Suprapubic skin (tissue), 4 donors: ENCODE measurements at places on chromosomes 4 and X.
A peak's percentile ranks its signal among the peaks of the same experiment; 100 is the strongest.

DNA sequence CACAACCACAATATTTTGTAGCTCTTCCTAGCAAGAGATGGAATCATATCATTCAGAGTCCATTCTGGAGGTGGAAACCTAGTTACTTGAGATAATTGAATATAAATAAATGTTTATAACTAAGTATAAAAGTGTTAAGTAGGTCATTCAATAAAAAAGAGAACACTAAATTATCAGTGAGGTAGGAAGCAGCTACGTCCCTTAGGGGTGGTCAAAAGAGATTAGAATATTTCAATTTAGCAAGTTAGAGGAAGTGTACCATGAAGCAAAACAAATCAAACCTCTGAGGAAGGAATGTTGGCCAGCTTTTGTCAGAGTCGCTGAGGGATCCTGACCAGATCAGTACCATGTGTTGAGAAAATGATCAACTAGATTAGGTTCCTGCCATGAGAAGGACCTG is 38.0 kb downstream of the GK2 start:
- DNase-seq = no peak

DNA sequence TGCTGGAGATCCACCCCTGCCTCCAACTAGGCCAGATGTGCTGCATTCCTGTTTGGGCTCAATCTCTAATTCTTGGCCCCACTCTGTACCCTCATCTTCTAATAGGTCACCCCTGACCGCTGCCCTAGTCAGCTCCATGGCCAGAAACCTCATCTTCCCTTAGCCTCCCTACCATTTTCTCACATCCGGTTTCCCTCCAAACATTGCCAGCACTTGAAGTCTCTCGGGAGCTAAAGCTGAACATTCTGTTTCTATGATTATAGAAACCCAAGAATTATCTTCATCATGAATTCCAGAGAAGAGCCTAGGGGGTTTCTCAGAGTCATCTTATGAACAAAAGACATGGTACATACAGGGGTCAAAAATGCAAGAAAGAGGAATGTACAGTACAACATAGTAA is 179.7 kb downstream of the AMELX start:
- no peak for DNase-seq

DNA sequence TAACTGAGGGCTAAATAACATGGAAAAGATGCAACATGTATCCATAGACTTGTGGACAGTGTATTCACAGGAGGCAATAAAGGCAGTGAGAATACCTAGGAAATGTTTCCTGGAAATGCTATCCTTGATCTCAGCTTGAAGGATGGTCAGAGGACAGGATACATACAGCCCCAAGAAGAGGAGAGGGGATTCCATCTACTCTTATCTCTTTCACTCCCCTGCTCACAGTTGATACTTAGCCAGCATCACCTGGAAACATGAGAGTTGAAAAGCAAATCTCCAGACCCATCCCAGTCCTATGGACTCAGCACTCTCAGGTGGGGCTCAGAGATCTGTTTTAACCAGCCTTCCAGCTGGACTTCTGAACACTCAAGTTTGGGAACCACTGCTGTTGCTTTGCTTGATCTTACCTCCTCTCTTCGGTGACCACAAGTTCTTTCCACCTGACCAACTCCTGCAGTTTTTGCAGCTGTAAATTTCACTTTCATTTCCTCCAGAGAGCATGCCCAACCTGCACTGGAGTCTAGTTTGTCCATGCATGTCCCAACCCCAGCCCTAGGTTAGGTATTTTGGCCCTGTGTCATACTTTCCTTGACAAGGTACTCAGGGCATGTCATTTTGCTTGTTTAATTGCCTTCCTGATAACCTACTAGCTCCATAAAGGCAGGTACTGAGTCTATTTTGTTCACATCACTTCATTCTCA is 10.4 kb downstream of the RELL1 start:
- no peak for DNase-seq

DNA sequence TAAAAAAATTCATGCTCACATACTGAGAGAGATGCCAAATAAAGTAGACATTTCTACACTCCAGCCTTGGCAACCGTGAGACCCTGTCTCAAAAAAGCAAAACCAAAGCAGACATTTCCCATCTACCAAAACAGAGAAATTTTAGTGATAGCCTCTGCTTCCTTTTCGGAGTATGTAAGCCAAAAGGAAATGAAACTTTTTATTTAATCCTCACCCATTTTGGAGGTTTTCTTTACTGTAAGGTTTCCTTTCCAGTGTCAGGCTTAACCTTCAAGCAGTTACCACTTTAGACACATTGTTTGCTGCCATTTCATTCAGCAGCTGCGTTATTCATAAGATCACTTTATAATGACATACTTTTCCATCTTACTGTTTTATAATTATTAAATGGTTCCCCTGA is 15.9 kb downstream of the ADD1 start:
- no peak for DNase-seq

- no peak for DNase-seq
Measured at GRCh38 chrX:7110821-7111276, 36.7 kb upstream of the STS start.

- DNase-seq = no peak
Measured at GRCh38 chrX:65910899-65911298, 129.0 kb downstream of the VSIG4 start.

- no peak for DNase-seq
Measured at GRCh38 chrX:37666516-37666915, 19.1 kb upstream of the XK start.

GRCh38 chr4:113674733-113675132 is 86.8 kb downstream of the CAMK2D start:
- DNase-seq = no peak

DNA sequence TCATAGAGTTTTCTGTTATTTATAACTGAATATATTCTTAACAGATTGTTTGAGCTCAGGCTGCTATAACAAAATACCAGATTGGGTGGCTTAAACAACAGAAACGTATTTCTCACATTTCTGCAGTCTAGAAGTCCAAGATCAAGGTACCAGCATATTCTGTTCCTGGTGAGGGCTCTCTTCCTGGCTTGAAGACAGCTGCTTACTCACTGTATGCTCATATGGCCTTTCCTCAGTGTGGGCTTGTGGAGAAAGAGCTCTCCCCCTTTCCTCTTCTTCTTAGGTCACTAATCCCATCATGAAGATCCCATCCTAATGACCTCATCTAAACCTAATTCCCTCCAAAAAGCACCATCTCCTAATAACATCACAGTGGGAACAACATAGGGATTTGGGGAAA is 117.8 kb downstream of the RASGEF1B start:
- DNase-seq = no peak

- peak; percentile 73 for DNase-seq
Measured at GRCh38 chrX:290476-291166, 9.4 kb downstream of the PLCXD1 start.

DNA sequence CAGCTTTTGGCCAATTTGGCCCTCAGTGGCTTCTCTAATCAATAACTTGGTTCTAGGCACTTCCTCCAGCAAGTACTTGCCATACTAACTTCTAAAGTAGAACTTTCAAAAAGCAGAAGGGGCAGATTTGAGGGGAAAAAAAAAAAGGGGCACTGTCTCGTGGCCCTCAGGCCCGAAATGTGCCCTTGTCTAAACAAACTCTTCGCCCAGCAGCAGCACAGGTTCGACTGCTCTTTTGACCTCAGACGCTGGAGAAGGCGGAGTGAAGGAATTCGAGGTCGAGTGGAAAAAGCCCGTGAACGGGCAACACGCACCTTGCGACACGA is 775 bp downstream of the GRPEL1 start:
- DNase-seq = no peak

GRCh38 chr4:182369211-182369610 is 126.0 kb downstream of the TENM3 start:
- no peak for DNase-seq

DNA sequence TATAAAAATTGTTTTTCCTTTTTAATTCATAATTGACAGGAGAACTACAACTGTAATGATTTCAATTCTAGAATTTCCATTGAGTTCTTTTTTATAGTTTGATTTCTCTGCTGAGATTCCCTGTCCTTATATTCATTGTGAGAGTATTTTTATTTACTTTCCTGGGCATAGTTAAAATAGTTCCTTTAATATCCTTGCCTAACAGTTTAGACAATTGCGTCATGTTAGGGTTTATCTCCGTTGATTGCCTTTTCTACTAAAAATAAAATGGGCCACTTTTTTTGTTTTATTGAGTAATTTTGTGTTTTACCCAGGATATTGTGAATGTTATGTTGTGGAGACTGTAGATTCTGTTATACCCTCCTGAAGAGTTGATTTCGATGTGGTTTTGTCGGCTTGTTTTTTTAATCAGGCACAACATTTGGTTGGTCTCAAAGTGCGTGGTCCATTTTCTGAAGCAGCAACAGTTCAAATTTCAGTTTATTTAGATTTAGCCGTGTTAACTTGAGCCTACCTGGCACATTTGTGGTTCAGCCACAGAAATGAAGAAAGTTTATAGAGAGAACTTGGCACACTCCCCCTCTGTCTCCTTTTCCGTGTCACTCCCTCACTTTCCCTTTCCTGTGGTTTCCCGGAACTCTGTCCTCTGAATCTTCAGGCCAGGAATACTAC is 16.0 kb upstream of the PRRG1 start:
- no peak for DNase-seq

GRCh38 chrX:119784747-119785446 is 6.5 kb downstream of the RPL39 start:
- no peak for DNase-seq

DNA sequence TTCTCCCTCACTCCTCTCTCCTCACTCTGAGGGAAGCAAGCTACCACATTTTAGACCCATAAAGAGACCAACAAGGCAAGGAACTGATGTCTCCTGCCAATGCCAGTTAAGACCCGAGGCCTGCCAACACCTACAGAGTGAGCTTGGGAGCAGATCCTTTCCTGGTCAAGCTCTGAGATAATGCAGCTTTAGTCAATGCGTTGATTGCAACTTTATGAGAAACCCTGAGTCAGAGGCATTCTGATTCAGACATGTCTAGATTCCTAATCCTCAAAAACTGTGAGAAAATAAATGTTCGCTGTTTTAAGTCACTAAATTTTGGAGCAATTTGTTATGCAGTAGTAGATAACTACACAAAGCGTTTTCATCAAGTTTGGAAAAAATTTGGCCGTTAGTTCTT is 115.5 kb downstream of the JADE1 start:
- DNase-seq = no peak

DNA sequence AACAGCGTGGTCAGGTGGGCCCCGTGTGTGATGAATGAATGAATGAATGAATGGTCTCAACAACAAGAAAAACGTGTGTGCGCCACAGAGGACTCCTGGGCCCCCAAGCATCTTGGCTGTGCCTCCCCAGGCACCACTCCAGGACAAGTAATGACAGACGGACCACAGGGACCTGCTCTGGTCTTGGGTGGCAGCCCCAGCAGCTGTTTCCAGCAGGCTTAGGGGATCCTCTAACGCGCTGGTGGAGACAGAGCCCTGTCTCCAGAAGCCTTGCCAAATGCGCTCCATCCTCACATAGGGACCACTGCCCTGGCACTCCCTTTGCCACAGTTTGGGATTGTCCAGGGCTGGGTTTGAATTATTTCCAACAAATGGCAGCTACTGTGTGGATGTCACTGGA is 39.1 kb downstream of the PSAPL1 start:
- DNase-seq = peak; percentile 37

DNA sequence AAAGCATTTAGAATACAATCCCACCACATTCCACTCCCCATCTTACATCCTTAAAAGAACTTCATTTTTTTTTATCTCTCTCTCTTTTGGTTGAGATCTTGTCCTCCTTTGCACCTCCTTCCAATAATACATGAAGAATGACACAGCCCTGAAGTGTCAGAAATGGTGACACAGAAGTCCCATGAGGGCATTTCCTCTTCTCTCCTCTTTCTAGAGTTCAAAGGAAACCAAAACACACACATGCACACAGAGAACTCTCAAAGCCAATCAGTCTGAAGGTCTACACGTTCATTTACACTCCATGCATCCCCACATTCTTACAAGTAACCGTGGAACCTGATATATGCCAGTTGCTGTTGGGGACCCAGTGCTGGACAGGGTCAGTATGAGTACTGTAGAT is 450.7 kb downstream of the HNRNPD start:
- no peak for DNase-seq
